ENCODE measurements at places on chromosomes 13 and 19.

DNA sequence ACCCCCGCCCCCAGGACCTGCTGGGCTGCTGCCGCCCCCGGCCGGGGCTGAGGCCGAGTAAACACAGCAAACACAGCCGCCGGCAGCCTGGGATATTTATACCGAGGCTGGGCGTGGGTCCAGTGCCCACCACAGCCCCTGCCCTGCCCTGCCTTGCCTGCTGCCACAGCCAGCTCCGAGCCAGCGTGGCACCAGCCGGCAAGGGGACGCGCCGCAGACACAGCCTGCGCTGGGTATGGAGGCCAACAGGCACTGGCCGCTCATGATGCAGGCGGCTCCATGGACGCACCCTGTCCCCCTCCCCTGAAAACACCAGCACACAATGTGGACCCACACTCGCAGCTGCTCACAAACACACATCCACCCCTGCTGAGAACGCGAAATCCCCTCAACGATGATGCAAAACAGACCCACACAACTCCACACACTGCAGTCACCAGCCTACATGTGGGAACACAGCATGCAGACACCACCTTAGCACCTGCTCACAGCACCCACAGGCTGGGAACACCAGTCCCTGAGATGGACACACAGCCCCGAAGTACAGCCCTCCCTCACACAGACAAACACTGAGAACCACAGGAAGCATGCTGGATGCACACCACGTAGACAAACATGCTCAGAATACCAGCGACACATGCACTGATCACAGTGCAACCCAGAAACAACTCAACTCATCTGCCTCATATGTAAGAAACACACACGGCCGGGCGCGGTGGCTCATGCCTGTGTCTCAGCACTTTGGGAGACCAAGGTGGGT lies 16.2 kb downstream of the CCDC97 start:
- no peak for DNase-seq

GRCh38 chr13:100870898-100871297 lies 196.3 kb upstream of the TMTC4 start:
- no peak for DNase-seq

- no peak for DNase-seq
Measured at GRCh38 chr13:62626771-62627170, 1211.1 kb upstream of the PCDH20 start.

DNA sequence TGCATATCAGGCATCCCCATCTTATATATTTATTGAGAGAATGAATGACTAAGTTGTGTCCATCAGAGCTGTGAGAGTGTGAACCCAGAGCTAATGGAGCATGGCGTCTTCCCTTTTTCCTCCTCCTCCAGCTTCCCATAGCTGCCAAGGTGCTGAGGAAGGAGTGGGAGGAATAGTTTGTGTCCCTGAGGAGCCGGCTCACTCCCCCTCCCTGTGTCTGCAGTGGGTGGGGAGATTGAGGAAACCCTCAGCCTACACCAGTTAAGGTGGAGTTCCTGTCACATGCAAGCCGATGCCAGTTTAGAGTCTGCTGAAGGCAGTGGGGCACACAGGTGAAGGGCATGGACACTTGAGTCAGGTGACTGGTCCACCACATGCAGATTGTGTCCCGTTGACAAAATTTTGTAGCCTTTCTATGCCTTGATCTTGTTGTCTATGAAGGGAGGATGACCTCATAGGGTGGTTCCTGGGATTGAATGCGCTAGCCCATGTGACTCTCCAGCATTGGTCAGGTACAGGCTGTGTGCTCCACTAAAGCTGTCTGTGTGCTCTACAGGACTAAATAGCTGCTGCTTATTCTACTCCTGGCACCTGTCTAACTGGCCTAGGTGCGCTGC lies 47.6 kb upstream of the GPI start:
- no peak for DNase-seq

- peak; percentile 62 for DNase-seq
Measured at GRCh38 chr19:44925114-44925891, 10.9 kb downstream of the APOC1 start.

DNA sequence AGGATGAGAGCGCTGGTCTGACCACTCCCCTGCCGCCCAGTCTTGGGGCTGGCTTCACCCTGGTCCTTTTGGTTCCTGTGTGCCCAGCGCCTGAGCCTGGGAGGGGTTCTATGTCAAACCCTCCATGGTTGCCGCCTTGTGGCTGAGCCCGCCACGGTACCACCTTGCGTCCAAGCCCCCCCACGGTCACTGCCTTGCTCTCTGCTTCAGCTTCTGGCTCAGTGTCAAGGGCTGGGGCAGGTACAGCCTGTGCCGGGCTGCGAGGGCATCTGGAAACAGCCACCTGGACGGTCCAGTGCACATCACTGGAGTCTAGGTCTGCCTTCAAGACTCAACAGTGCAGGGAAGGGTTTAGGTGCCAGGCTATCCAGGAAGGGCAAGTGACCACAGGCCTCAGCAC lies 14.3 kb upstream of the GALP start:
- no peak for DNase-seq

DNA sequence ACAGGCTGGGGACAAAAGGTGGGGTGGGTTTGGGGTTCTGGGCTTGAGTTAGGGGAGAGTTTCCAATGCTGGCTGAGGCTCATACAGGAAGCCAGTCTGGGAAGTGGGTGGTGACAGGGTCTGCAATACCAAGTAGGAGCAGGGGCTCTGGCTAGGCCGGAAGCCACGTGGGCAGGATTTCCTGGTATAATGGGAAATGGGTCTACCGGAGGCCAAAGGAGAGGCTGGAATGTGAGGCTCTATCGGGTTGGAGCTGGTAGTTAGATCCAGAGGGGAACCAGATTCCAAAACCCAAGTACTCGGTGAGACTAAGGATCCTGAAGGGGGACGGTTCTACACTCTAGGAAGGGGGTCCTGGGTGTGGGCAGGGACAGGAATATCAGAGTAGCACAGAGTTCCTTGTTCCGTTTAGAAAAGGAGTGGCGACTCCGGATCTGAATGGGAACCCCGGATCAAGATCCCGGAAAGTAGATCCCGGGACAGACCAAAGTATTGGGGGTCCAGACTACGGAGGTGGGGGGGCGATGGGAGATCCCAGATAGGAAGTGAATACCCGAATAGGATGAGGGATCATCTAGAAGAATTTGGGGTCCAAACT lies 802 bp downstream of the CDC37 start:
- no peak for DNase-seq

GRCh38 chr13:58018020-58018419 lies 386.5 kb downstream of the PCDH17 start:
- DNase-seq: no peak

GRCh38 chr13:49296659-49297058 lies 48.9 kb downstream of the CDADC1 start:
- DNase-seq: no peak

GRCh38 chr13:31227870-31228269 lies 28.1 kb downstream of the B3GLCT start:
- no peak for DNase-seq

- DNase-seq: no peak
Measured at GRCh38 chr13:96052656-96053002, 572 bp downstream of the UGGT2 start.

GRCh38 chr19:919199-920050 lies 2.3 kb downstream of the KISS1R start:
- DNase-seq: no peak

DNA sequence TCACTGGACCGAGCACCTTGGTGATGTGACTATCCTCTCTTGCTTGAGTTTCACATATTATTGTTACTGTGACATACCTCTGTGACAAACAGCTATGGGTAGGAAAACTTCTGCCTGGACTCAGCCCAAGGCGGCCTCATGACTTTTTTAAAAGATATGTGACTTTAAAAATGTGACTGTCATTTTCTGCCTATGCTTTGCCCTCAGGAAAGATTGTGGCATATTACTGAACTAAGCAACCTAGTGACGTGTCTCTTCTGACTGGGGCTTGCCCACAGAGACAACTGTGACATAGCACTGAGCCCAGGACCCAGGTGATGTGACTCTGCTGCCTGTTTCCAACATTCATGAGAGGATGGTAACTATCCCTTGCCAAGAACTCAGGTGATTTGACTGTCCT lies 84.8 kb downstream of the ZNF728 start:
- no peak for DNase-seq

DNA sequence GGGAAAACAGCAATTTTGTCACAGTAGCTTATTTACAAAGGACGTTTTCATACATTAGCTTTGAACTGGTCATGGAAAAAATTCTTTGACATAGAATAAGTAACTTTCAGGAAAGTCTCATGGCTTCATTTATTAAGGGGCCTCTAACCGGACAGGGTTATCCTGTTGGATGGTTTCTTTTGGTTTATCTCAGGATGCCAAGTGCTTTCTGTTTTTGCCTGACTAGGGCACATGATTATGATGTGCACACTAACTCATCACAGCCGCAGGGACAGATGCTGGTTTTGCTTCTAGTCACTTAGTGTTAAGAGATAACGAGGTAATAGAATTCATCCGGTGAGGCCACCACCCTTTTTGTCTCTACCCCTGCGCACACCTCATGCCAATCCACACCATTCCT lies 53.0 kb downstream of the TGDS start:
- DNase-seq: no peak

DNA sequence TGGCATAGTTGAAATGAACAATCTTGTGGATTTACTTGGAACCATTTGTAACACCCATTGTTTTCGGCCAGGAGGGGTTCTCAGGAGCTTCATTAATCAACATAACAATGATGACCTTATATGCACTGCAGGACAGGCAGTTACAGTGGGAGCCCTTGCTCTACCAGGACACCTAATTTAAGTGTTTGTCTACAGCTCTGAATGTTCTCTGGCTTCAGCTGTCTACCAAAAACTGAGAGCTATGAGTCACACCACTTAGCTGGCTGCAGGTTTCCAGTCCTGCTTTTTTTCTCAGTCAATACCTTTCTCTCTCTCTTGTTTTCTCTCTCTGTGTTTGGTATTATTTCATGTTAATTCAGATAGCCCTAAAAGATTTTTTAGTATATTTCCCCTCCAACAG lies 105.4 kb upstream of the MBNL2 start:
- no peak for DNase-seq

DNA sequence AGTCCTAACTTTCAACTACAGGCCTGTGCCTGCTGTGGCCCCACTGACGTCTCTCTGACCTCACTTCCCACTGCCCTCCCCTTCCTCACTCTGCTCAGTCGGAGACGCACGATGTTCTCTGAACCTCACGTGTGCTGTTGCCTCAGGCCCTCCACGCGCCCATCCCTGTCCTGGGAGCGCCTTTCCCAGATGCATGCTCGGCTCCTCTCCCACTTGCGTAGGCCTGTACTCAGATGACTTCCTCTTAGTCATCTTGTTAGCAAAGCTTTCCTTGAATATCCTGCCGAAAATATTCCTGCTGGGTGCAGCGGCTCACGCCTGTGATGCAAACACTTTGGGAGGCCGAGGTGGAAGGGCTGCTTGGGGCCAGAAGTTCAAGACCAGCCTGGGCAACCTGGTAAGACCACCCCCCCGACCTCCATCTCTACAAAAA lies 9.3 kb upstream of the SYT5 start:
- DNase-seq: no peak

DNA sequence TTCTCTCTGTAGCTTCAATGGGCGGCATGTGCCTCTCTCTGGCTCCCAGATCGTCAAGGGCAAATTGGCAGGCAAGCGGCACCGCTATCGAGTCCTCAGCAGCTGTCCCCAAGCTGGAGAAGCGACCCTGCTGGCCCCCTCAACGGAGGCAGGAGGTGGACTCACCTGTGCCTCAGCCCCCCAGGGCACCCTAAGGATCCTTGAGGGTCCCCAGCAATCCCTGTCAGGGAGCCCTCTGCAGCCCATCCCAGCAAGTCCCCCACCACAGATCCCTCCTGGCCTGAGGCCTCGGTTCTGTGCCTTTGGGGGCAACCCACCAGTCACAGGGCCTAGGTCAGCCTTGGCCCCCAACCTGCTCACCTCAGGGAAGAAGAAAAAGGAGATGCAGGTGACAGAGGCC lies 1.7 kb downstream of the POLR1G start:
- DNase-seq: no peak

DNA sequence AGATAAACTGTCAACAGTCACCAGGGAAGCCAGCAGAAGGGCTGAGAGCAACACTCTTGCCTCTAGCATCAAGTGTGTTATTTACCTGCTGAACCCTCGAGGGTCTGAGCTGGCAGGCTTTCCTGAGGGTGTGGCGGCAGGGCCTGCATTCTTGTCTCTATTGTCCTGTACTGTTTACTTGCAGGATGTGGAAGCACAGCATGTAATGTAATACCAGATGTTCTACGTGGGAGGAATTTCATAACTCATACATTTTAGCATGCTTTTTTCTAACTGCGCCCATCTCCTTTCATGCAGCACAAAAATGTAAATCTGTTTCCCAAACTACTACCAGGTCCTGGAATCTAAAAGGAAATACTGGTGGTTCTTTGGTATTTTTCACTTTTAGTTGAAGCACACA lies 153.1 kb downstream of the RGCC start:
- no peak for DNase-seq

GRCh38 chr13:28582892-28583240 lies 76.1 kb upstream of the POMP start:
- no peak for DNase-seq

GRCh38 chr13:42041684-42042035 lies 6.8 kb upstream of the DGKH start:
- peak; percentile 8 for DNase-seq

DNA sequence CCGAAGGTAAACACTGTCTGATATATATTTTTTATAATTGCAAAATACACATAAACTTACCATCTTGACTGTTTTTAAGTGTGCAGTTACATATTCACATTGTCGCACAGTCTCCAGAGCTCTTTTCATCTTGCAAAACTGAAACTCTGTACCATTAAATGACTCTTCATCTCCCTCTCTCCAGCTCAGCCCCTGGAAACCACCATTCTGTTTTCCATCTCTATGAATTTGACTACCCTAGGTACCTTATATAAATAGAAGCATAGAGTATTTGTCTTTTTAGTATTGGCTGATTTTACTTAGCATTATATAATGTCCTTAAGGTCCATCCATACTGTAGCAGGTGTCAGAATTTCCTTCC lies 45.8 kb downstream of the LRCH1 start:
- DNase-seq: no peak

GRCh38 chr13:47650209-47650608 lies 350.9 kb downstream of the SUCLA2 start:
- no peak for DNase-seq

DNA sequence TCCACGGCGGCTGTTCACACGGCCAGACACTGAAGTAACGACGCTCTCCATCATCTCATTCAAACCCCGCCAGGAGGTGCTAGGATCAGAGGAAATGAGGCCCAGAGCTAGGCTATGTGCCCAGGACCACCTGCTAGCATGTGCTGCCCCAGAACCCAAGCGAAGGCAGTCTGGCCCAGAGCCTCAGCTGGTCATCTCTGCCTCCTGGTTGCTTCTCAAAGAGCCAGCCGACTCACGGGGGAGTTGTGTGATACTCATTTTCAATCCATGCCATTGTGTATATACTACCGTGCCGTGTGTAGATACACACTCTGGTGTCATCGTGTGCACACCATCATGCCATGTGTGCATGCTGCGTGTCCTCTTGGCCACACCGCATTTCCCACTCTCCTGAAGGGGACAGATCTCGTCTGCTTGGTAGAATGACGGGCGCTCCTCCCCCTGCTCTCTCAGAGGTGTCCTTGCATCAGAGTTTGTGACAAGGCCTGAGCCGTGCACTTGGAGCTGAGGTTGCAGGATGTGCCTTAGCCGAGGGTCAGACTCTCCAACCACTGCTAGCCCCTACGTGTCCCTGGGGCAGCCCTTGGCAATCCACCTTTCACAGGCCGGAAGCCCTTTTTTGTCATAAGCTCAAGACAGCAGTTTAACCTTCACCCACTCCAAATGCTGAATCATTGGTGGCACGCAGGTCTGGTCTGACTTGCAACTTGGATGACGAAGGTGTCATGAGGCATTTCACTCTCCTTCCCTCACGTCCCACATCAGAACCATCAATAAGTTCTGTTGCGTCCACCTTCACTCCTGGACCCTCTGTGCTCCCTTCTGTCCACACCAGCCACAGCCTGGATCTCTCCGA lies 130.4 kb downstream of the CRYL1 start:
- no peak for DNase-seq

- no peak for DNase-seq
Measured at GRCh38 chr19:16896146-16897028, 7.6 kb downstream of the F2RL3 start.

Measured in C1 segment of cervical spinal cord (tissue), 14 donors.